Hematopoietic multipotent progenitor cell treated with erythropoietin and hydrocortisone succinate and interleukin-3 and kit ligand, for 8 days (in vitro differentiated cells): ENCODE measurements at places on chromosomes 16 and 17.

GRCh38 chr17:56213031-56213430, 59.8 kb downstream of the ANKFN1 start:
- no peak for DNase-seq

GRCh38 chr16:14198572-14198971, 127.5 kb downstream of the MRTFB start:
- no peak for DNase-seq

DNA sequence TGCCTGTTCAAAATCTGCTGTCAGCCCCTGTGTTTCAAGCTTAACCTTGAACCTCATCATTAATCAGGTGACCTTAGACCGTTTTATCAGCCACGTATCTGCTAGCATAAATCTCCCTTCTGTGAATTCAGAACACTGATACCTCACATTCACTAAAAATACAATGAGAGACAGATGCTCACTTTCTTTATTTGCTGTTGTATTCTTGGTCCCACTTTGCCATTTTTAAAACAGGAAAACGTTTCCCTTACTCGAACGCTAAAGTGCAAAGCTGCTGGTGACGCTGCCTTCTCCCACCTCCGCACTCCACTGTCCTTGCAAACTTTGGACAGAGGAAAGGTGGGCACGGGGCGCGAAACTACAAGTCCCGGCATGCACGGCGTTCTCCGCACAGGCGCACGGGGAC, 220 bp upstream of the ARHGAP44 start:
- DNase-seq, result no peak

GRCh38 chr17:77959926-77960521, 1.5 kb downstream of the TNRC6C start:
- no peak for DNase-seq

- DNase-seq, result peak; percentile 83
These were observed 50.6 kb upstream of the TANGO6 start for GRCh38 chr16:68792465-68793324.

DNA sequence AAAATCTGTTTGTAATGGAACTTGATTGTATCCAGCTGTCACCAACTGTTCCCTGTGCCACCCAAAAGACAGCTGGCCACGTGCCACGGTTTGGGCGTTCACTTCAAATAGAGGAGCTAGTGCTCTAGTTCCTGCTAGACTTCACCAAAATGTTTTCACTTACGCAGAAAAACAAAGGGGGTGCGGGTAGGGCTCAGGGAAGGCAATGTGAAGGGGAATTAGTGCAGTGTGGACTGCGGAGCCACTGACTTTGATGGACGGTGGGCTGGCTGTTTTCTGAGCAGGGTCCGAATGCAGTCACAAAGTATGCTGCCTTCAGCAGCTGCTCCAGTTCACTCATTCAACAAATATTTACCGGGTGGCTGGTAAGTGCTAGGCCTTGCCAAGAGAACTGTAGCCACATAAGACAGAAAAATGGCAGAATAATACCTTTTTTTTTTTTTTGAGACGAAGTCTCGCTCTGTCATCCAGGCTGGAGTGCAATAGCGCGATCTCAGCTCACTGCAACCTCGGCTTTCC, 7.6 kb upstream of the CYTH1 start:
- peak; percentile 91 for DNase-seq

GRCh38 chr16:22063888-22064467, 28.4 kb upstream of the VWA3A start:
- DNase-seq, result no peak

DNA sequence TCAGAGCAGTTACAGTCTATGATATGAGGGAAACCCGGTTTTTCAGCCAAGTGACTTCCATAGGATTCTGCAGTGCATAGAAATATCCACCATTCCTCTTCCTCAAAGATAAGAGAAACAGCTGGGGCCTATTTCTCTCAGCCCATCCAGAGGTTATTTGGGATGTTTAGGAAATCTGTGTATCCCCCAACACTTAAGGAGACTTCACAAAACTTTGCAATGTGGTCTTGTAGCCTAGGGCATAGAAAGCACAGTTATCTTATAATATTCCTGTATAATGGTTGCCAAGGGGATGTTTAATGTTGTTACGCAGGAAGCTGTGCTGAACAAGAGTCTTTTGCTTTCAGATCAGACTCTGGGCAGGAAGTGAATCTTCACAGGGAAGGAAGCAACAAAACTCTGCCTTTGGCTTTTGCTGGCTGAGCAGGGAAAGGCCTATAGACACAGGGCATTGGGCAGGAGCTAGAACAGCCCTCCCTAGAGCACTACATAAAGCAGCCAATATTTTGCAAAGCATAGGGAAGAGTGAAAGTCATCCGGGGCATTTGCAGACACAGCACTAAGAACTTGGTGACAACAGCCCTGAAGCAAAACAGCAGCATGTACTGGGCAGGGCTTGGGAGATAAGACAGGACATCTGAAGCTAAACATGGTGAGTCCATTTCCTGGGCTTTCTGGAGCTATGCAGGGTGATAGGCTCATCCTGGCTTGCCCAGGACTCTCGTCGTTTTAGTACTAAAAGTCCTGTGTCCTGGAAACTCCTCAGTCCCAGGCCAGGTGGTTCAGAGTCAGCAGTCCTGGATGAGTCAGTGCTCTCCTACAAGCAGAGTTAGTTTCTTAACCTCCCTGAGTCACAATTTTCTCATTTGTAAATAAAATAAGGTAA, 18.7 kb upstream of the BEAN1 start:
- DNase-seq, result peak; percentile 8

- DNase-seq, result no peak
These were observed 34.9 kb upstream of the DHX40 start for GRCh38 chr17:59530531-59530930.

GRCh38 chr17:35932586-35932985, 2.0 kb upstream of the RDM1 start:
- no peak for DNase-seq

GRCh38 chr17:44113868-44114840, 9.3 kb downstream of the HDAC5 start:
- no peak for DNase-seq

DNA sequence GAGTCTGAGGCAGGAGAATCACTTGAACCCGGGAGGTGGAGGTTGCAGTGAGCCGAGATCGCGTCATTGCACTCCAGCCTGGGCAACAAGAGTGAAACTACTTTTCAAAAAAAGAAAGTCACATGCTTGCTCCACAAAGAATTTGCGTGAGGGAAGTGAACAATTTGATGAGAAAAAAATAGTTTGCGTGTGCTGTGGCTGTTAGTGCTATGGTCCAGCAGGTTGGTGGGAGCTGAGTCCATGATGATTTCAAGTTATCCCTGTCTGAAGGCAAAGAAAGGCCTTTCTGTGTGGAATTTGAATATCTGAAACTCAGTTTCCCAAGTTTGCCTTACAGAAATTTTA, 21.0 kb downstream of the PRCD start:
- DNase-seq, result no peak
